ENCODE measurements at places on chromosomes 16 and 17. TPM values are rescaled to one million over a fixed set of nuclear protein-coding genes. Genes with fewer than 3 reads are reported as not detected.

KRT27 gene
- total RNA-seq, result not detected

DNA sequence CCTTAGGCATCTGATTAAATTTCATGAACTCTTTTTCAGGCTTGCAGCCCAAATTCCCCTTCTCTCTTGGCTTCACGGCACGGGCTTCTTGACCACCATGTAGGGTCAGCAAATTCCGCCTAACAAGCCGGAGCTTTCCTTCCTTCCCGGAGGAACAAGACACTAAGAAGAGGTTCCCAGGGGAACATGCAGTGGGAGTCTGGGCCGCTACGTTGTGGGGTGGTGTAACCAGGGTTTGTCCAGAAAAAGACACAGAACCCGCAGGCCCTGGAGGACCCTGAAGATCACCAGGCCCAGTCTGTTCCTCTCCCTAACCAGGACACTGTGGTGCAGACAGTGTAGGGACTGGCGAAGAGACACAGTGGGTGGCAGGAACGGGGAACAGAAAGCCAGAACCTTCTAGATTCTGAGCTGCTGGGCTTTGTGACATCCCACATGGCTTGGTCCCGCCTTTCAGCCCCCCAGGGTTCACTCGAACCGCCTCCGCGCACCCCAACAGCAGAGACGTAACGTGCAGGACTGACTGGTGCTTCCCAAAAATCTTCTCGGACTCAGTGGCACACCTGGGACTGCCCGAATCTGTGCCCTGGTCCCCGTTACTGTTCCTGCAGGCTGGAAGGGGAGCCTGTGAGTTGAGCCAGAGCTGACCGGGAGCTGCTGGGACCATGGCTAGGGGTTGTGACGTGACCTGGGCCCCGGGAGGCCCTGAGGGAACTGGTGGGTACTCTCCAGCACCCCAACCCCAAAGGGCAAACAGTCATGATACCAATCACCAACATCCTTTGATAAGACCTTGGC is 55.2 kb downstream of the TBC1D16 start:
- no peak for DNase-seq

- DNase-seq, result peak; percentile 76
Measured at GRCh38 chr17:65750631-65751115, 189.2 kb upstream of the AXIN2 start.

DNA sequence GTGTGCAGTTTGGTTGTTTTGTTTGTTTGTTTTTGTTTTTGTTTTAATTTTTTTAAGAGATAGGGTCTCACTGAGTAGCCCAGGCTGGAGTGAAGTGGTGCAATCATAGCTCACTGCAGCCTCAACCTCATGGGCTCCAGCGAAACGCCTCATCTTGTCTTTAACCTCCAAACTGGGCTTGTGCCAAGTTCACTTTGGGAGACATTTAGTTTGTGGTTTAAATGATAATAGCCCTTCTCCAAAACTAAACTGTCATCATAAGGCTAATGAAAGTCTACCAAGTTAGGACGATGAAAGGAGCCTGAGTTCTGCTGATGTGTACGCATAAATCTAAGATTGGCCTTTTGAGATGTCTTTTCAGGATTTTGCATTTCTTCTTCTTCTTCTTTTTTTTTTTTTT is 6.5 kb upstream of the CARD14 start:
- no peak for DNase-seq

ABAT gene
- total RNA-seq, result 3.0 TPM

DNA sequence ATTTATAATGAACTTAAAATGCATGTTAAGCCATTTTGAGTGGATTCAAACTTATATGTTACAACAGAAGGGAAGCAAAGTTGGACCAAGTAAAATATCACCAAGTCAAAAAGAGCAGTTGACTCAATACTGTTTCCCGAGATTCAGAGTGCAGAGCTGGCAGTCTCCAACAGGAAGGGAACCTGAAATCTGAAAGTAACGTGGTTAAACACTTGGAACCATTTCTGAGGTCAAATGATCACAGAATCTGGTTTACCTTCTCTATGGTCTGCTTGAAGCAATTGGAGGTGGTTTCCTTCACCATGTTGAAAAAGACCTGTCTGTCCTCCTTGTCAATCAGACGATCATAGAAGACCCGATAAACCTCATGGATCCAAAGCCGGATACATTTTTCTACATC is 86.5 kb downstream of the LYRM1 start:
- DNase-seq, result no peak

SLFN5 gene
- 11.2 TPM for total RNA-seq

- no peak for DNase-seq
Measured at GRCh38 chr17:41500131-41500911, 5.1 kb downstream of the KRT13 start.

GRCh38 chr17:10956821-10957220 is 118.9 kb upstream of the PIRT start:
- no peak for DNase-seq

- peak; percentile 86 for DNase-seq
Measured at GRCh38 chr17:21573961-21574610, 118.2 kb upstream of the KCNJ18 start.

- DNase-seq, result no peak
Measured at GRCh38 chr17:6901086-6901485, 69.6 kb upstream of the TEKT1 start.

GRCh38 chr16:16041196-16041892 is 91.9 kb downstream of the ABCC1 start:
- DNase-seq, result no peak

- no peak for DNase-seq
Measured at GRCh38 chr16:4679156-4679849, 14.1 kb upstream of the NUDT16L1 start.

DNA sequence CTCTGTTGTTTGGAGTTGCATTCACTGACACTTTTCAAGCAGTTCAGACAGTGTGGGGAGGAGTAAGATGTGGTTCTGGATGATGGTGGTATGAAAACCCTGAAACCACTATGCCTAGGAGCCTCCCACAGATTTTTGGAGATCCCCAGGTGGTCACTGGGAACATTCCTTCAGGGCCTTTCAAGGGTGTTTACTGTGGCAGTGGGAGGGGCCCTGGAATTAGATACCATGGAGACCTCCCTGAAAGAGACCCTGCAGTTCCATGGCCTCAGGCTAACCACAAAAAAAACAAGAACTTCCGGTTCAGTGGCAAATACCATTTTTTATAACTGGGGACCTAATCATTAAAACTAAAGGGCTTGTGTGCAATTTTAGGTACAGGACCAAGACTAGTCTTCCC is 79.9 kb downstream of the TMEM100 start:
- no peak for DNase-seq

ZNF821 gene
- 2.5 TPM for total RNA-seq

- no peak for DNase-seq
Measured at GRCh38 chr17:42674755-42675347, 1.9 kb downstream of the PLEKHH3 start.

GRCh38 chr17:65628644-65629036 is 67.2 kb upstream of the AXIN2 start:
- no peak for DNase-seq

- DNase-seq, result peak; percentile 58
Measured at GRCh38 chr16:1953734-1954133, 755 bp downstream of the RPL3L start.

- peak; percentile 20 for DNase-seq
Measured at GRCh38 chr17:82807101-82807500, 32.7 kb downstream of the ZNF750 start.

DNA sequence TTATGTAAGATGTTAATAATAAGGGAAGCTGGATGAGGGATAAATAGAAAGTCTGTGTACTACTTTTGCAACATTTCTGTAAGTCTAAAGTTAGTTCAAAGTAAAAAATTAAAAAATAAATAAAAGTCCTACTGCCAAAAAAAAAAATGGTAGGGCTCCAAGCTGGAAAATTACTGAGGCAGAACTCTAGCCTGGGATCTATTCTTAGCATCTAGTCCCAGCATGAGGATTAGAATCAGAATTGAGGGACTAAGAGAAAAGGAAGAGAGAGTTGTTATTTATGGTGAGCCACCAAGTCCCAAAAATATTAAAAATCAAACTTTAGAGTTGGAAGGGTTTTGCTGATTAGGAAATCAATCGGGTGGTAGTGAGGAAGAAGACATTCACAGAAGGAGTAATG is 110.3 kb downstream of the CYB561 start:
- no peak for DNase-seq
